PC-9 (cell line): ENCODE measurements at places on chromosomes 6 and 20. TPM values are rescaled to one million over a fixed set of nuclear protein-coding genes. Genes with fewer than 3 reads are reported as not detected.

- DNase-seq = no peak
- H3K36me3 ChIP-seq = no peaks in the 10 kb centered on the region
- no peak overlapping the region for H3K27ac ChIP-seq
- no peak overlapping the region for H3K4me3 ChIP-seq
- peaks cover 20% of the 10 kb centered on the region for H3K4me1 ChIP-seq
Measured at GRCh38 chr6:22366214-22366613, 69.4 kb upstream of the PRL start.

- H3K4me1 ChIP-seq = peaks cover 17% of the 10 kb centered on the region
- no peaks in the 10 kb centered on the region for H3K27me3 ChIP-seq
- no peak overlapping the region for H3K27ac ChIP-seq
- peaks cover 11% of the 10 kb centered on the region for H3K36me3 ChIP-seq
- DNase-seq = no peak
Measured at GRCh38 chr20:35347011-35347410, 54.8 kb upstream of the FAM83C start.

DNA sequence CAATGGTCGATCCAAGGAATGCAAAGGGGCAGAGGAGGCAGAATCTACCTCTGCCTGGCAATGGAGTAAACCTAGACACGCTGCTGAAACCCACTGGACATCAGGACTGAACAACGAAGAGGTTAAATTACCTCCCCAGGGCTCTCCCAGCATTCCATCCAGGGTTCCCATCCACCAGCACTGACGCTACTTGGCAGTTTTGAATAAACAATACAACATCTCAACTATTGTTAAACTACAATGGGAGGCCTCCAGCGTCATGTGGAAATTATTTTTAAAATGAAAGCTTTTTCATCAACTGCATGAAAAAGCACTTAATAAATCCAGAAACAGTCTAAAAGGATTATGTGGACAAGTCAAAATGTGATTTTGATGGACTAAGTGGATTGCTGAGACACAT, 96.8 kb upstream of the NHSL1 start:
- no peak overlapping the region for H3K27ac ChIP-seq
- no peak for DNase-seq
- H3K27me3 ChIP-seq = no peaks in the 10 kb centered on the region
- H3K36me3 ChIP-seq = no peaks in the 10 kb centered on the region
- H3K4me1 ChIP-seq = peaks cover 42% of the 10 kb centered on the region

- no peaks in the 10 kb centered on the region for H3K27me3 ChIP-seq
- DNase-seq = no peak
- no peak overlapping the region for H3K27ac ChIP-seq
- H3K4me1 ChIP-seq = no peaks in the 10 kb centered on the region
Measured at GRCh38 chr6:45835721-45836437, 179.8 kb downstream of the CLIC5 start.

DNA sequence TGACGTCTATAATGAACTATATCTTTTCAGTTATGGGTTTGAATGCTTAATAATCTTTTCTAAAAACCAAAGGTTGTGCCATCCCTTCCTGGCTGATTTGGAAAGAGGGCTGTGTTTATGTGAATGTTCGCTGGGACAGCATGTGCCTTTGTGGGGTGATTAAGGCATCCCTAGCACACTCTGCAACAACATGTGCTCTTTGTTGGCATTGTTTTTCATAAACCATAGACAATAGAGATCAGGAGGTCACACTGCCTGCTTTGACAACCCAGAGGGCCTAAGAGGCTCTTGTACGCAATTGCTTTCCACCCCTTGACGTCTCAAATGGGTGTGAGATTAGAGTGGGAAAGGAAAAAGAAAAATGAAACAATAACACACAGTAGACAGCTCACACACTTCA, 116.0 kb downstream of the LRRC1 start:
- DNase-seq = no peak
- no peaks in the 10 kb centered on the region for H3K4me1 ChIP-seq
- no peak overlapping the region for H3K4me3 ChIP-seq
- H3K27me3 ChIP-seq = no peaks in the 10 kb centered on the region
- H3K27ac ChIP-seq = no peak overlapping the region
- peaks cover 7% of the 10 kb centered on the region; the same call in 1 of the 2 replicates for H3K36me3 ChIP-seq

Gene METTL24
- not detected in 2 replicates for total RNA-seq

GRCh38 chr6:158219228-158219627, 51.1 kb downstream of the GTF2H5 start:
- peak overlapping the region; percentile 95 for H3K27ac ChIP-seq
- H3K4me3 ChIP-seq = no peak overlapping the region
- peak; percentile 92 for DNase-seq

DNA sequence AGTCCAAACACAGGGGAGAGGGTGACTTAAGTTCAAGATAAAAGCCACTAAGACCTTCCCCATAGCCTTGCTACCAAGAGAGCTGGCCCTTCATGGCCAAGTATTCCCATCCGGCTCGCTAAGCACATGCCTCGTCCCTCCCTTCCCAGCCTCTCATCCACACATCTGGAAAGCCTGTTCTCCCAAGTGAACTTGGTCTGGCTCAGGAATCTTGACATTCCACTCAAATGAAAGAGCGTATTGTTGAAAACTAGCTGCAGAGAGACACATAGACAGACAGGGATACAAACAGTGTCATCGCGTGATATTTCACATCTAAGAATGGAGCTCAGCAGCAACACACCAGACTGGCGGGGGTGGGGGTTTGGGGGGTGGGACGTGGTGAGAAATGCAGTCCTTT, 182.8 kb upstream of the FOXQ1 start:
- no peaks in the 10 kb centered on the region for H3K4me1 ChIP-seq
- H3K27ac ChIP-seq = no peak overlapping the region
- DNase-seq = no peak

Gene FUCA2
- total RNA-seq = 65.0 and 74.8 TPM in 2 replicates

DNA sequence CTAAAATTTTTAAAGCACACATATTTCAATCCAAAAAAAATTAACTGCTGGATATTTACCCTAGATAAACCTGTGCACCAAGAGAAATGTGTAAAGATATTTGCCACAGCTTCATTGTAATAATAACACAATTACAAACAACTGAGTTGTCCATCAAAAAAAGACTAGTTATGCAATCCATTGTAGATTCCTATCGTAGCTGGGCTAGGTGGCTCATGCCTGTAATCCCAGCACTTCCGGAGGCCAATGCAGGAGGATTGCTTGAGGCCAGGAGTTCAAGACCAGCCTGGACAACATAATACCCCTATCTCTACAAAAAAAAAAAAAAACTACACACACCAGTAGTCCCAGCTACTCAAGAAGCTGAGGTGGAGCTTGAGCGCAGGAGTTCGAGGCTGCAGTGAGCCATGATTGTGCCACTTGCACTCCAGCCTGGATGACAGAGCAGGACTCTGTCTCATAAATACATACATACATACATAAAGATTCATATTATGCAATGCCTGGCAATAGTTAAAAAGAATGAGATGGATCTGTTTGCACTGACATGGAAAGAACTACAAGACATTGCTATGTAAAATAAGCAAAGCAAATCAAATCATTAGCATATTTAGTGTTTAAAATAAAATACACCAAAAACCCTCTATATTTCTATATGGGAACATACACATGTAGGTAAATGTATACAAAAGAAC, 56.5 kb upstream of the CCDC28A start:
- DNase-seq = no peak
- H3K36me3 ChIP-seq = no peaks in the 10 kb centered on the region
- H3K27ac ChIP-seq = no peak overlapping the region
- no peaks in the 10 kb centered on the region for H3K27me3 ChIP-seq

- H3K27ac ChIP-seq = no peak overlapping the region
- peaks cover 57% of the 10 kb centered on the region for H3K27me3 ChIP-seq
- no peaks in the 10 kb centered on the region for H3K4me1 ChIP-seq
- DNase-seq = no peak
Measured at GRCh38 chr6:16184551-16184950, 53.8 kb upstream of the GMPR start.

DNA sequence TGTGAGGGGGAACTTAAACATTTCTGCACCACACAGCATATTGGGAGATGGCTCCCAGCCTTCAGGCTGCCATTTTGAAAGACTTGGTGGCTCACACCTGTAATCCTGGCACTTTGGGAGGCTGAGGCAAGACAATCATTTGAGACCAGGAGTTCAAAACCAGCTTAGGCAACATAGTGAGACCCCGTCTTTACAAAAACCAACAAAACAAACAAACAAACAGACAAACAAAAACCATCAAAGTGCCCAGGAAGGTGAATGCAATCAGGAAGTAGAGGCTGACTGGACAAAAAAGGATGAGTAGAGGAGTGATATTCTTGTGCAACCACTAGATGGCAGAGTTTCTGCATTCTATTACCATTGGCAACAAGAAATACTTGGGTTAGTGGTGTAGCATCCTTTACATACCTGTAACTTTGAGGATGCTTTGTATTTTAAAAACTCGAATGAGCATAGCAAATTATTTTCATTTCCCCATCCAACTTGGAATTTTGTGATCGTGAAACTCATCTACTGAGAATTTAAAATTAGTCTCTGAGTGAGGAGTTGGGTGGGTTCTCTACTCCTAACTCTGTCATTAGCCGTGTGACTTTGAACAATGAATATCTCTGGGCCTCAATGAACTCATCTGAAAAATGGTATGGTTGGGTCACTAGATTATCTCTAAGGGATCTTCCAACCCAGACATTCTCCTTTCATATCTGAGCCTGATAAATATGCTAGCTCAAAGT, 84.4 kb downstream of the CRYBG1 start:
- H3K4me1 ChIP-seq = peaks cover 24% of the 10 kb centered on the region
- peak; percentile 15 for DNase-seq
- no peak overlapping the region for H3K4me3 ChIP-seq
- no peaks in the 10 kb centered on the region for H3K27me3 ChIP-seq
- H3K36me3 ChIP-seq = no peaks in the 10 kb centered on the region
- no peak overlapping the region for H3K27ac ChIP-seq
